H9 (cell line): ENCODE measurements at places on chromosomes 3 and 15. TPM values are rescaled to one million over a fixed set of nuclear protein-coding genes. Genes with fewer than 3 reads are reported as not detected.

- DNase-seq, result no peak
Observed at GRCh38 chr3:186669378-186670084, 3.7 kb downstream of the HRG start.

GRCh38 chr3:97821287-97821773, 481 bp upstream of the CRYBG3 start:
- DNase-seq, result peak; percentile 55

The PLA2G4D gene
- 0.33 TPM in 1 of 2 replicates, not detected in the other for total RNA-seq

The SI gene
- not detected in 2 replicates for total RNA-seq

The SLC28A1 gene
- total RNA-seq, result 0.13 TPM in 1 of 2 replicates, not detected in the other

The CLDN18 gene
- not detected in 2 replicates for total RNA-seq

DNA sequence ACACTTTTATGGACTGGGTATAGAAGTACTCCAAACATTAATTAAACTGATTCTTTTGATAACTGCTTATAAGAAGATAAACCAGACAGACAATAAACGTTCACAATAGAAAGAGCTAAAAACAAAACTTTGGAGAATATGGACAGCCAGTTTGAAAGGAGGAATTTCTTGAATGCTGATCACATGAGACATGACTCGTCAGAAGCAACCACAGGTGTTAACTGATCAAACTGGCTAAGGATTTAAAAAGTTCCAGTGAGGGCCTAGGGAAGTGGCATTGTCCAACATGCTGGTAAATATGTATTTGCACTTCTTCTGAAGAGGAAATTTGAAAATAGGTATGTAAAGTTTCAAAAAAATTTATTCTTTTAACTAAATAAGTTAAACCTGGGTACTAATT, 29.4 kb upstream of the AP3B2 start:
- no peak for DNase-seq
